ENCODE measurements at places on chromosomes 2 and 18.

DNA sequence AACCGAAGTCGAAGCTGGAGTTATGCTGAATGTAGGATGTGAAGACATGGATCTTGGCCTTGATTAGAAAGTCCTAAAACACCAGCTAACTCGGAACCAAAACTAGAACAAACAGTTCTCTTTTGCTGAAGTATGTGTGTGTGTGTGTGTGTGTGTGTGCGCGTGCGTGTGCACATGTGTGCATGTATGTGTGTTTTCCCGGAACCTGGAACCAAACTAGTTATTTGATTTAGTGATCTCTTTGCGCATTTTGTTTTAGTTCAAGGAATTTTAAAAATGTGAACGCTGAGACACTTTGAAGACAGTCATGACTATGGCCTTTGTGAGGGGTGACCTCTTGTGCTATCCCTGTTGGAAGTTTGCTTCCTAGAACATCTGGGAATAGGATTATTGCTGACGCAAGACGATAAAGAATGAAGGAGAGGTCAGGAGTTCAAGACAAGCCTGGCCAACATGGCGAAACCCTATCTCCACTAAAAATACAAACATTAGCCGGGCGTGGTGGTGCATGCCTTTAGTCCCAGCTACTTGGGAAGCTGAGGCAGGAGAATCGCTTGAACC, 23.8 kb downstream of the FHL2 start:
- no peak for DNase-seq

DNA sequence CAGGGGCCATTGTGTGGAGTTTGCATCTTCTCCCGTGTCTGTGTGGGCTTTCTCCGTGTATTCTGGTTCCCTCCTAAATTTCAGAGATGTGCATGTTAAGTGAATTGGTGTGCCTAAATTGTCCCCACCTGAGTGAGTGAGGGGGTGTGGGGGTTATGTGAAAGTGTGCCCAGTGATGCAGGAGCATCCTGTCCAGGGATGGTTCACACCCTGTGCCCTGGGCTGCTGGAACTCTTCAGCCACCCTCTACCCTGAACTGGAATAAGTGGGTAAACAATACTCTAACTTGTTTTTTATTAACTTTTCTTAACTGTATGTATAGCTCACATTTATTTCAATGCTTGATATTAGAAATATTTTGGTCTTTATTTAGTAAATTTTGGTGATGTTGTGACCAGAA, 56.0 kb downstream of the UBE2E3 start:
- no peak for DNase-seq

DNA sequence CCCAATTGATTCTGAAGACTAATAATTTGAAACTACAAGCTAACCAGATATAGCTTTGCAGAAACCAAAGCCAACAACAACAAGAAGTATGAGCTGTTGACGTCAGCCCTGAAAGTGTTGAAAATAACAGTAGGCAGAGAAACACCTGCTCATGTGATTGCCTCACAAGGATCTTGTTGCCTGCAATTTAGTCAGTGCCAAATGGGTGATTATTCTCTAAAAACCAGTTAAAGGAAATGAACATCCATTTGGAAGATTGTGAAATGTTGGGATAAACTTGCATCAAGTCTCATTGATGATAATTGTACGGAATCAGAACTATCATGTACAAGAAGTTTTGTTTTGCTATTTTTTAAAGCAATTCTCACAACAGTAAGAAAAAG, 2.8 kb downstream of the CYTIP start:
- DNase-seq: no peak

- DNase-seq: no peak
Observed at GRCh38 chr2:37441055-37441454, 96.6 kb downstream of the QPCT start.

DNA sequence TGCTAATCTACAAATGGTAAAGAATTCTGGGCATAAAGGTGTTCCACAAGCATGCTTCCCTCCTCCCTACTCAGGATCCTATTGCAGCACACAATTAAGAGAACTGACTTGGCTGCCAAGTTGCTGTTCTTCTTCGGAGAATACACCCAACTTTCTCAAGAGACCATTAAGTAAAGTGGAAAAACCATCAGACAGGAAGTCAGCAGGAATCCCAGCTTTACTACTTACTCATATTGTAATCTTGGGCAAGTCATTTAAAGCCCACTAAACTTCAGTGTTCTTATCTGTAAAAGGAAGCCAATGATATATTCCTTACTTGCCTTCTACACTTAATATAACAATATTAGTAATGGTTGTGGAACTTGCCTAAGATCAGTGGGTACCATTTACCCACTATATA, 37.8 kb downstream of the PSTPIP2 start:
- no peak for DNase-seq

DNA sequence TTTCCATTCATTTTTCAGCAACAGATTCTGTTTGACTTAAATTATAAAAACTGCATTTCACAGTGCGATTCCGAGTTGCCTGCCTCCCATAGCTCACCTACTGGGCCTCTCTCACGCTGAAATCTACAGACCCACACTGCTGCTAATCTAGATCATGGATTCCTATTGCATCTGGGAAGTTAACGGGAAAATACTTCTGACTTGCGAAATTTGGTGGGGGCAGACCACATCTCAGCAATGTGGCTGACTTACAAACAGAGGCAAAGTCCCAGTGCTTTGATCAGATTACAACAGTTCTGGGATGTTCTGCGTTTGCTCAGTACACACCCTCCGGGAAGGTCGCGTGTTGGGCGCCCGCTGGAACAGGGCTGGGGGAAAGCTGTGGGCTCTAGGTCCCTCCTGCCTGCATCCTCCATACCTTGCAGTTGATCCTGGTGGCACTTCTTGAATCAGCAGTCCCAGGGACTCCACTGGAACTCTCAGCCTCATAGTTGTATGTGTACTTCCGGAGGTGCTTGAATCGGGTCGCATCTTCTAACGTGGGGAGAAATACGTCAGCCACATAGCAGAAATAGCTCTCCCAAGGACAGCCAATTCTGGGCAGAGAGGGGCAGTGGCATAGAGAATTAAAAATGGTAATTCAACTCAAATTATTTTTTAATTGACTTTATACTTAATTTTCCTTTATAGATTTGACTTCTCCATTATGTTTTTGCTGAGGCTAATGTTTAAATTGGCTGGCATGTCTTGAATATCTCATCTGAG, 1.7 kb downstream of the APOB start:
- no peak for DNase-seq

DNA sequence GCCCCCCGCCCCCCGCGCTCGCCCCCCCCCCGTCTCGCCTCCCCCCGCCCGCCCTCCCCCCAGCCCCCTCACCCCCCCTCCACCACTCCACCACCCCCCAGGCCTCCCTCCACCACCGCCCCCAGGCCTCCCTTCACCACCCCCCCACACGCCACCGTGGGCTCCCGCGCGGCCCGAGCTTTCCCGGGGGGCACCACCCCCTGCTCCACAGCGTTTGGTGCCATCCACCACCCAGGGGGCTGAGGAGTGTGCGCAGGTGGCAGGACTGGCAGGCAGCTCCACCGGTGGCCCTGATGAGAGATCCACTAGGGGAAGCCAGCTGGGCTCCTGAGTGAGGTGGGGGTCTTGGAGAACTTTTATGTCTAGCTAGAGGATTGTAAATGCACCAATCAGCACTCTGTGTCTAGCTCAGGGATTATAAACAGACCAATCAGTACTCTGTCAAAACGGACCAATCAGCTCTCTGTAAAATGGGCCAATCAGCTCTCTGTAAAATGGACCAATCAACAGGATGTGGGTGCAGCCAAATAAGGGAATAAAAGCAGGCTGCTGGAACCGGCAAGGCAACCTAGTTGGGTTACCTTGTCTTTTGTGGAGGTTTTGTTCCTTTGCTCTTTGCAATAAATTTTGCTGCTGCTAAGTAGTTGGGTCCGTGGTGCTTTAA, 43.0 kb upstream of the ITSN2 start:
- no peak for DNase-seq

- peak; percentile 61 for DNase-seq
Observed at GRCh38 chr2:12741380-12741779, 24.6 kb downstream of the TRIB2 start.

DNA sequence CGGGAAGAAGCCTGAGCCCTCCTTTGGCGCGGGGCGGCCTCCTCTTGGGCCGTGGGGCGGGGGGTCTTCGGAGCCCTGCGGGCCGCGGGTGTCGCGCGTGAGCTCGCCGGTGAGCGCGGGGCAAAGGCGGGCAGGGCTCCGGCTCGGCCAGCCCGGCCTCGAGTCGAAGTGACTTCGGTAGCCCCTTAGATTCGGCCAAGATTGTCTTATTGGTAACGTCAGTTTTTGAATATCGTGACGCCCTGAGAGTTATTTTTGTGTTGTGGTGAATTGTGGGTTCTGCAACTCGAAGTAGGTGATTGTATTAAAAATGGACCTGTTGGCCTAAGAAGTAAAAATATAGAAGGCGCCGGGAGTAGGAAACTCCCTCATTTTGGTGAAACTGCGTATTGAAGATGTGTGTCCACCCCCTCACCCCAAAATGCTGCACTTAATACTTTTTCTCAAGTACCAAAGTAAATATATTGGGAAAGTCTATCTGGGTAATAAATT, 669 bp downstream of the MARCHF7 start:
- no peak for DNase-seq

DNA sequence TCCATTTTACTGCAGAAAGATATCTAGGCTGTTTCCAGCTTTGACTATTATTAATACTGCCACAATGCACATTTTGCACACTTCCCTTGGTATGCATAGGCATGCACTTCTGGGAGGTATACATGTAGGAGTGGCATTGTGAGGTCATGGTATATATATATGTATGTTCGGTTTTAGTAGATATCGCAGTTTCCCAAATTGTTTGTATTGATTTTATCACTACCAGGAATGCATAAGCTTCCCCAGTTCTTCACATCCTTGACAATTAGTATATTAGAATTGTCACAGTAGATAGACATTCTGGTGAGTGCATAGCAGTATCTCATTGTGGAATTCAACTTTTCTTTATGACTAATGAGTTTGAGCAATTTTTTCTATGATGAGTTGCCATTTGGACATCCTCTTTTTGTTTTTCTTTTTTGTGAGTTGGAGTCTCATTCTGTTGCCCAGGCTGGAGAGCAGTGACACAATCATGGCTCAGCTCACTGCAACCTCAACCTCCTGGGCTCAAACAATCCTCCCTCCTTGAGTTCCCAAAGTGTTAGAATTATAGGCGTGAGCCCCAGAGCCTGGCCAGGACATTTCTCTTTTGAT, 4.2 kb upstream of the GRB14 start:
- DNase-seq: no peak

DNA sequence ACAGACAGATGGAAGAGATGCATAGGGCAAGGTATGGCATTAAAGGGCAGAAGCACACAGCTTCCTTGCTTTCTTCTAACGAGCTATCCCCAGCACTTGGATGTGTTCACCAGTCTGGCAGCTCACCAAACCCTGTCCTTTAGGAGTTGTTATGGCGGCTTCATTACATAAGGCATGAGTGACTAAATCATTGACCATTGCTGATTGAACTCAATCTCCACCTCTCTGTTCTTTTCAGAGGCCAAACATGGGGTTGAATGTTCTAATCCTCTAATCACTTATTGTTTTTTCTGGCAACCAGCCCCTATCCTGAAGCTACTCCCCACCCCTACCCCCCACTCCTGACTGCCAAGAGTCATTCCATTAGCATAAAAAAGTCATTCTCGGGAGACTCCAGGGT, 301.8 kb downstream of the XIRP2 start:
- DNase-seq: no peak

DNA sequence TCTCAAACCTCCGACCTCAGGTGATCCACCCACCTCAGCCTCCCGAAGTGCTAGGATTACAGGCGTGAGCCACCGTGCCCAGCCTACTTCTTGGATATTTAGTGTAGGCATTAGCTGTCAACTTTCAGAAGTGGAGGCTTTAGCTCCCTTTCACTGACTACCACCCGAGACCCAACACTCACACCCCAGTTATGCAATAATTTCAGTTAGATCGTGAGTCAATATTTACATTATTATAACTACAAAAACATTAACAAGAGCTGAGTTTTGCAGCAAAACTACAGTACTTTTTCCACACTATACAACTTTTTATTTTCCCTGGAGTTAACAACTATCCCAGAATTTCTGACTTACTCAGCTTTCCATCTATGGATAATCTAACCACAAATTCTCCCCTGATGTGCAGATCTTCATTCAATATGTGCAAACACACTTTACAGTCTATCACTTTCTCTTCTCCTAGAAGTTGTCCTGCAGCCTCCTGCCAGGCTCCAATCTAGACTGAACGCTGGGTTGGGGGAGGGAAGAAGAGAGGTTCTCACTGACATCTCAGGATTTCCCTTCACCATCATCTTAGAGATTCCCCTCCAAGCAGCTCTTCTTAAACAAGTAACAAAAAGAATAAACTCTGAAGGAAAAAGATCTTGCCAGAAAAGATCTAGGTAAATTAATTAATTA, 10.1 kb downstream of the TBC1D8 start:
- no peak for DNase-seq

DNA sequence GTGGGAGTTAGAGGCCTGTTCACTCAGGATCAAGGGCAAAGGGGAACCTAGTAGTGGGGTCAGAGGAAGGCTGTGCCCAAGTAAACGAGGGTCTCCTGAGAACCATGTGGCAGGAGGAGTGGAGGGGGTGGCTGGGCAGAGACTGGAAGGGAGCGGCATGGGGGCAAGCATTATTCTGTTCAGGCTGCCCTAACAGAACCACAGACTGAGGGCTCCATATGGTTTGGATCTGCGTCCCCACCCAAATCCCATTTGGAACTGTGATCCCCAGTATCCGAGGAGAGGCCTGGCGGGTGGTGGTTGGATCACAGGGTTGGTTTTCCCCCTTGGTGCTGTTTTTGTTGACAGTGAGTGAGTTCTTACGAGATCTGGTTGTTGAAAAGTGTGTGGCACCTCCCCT, 287.0 kb downstream of the PHLPP1 start:
- DNase-seq: no peak

GRCh38 chr2:43419876-43420275, 176.0 kb downstream of the THADA start:
- DNase-seq: peak; percentile 62

DNA sequence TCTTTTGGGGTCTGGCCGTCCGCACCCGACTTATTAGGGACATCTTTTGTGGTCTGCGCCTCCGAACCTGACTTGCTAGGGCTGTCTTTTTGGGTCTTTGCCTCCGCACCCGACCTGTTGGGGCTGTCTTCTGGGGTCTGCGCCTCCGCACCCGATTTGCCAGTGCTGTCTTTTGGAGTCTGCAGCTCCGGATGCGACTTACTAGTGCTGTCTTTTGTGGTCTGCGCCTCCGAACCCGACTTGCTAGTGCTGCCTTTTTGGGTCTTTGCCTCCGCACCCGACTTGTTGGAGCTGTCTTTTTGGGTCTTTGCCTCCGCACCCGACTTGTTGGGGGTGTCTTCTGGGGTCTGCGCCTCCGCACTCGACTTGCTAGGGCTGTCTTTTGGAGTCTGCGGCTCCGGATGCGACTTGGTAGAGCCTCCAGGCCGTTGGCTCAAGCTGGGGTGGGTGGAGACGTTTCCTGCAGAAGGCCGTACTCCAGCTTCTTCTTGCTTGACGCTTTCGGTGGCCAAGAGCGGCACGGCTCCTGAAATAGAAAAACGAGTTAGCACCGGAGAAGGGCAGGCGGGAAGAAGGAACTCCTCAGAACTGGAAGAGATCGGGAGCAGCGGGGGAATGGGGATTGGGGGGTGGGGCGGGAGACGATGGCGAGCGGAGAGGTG, 498 bp downstream of the TGOLN2 start:
- peak; percentile 38 for DNase-seq

GRCh38 chr2:42964439-42965083, 172.2 kb upstream of the HAAO start:
- DNase-seq: no peak

- DNase-seq: no peak
Observed at GRCh38 chr2:191497822-191498221, 180.1 kb upstream of the NABP1 start.

Measured in foreskin melanocyte (primary cell).